Left kidney (tissue), 8 donors: ENCODE measurements at places on chromosomes 7 and 10. TPM values are rescaled to one million over a fixed set of nuclear protein-coding genes. Genes with fewer than 3 reads are reported as not detected.

Gene PPP2R2D
- polyA plus RNA-seq = 49.5 TPM

Gene ZNF727
- polyA plus RNA-seq = 0.32 TPM

Gene TMEM176B
- polyA plus RNA-seq = 78.4 TPM

Gene STK31
- polyA plus RNA-seq = 1.0 TPM

Gene STYXL1
- polyA plus RNA-seq = 47.5 TPM

Gene NME8
- not detected for polyA plus RNA-seq

Gene WASHC2A
- 91.0 TPM for polyA plus RNA-seq

Gene SPDYE5
- 7.3 TPM for polyA plus RNA-seq

Gene HOXA11
- polyA plus RNA-seq = 32.2 TPM

Gene HOXA7
- polyA plus RNA-seq = 22.7 TPM

DNA sequence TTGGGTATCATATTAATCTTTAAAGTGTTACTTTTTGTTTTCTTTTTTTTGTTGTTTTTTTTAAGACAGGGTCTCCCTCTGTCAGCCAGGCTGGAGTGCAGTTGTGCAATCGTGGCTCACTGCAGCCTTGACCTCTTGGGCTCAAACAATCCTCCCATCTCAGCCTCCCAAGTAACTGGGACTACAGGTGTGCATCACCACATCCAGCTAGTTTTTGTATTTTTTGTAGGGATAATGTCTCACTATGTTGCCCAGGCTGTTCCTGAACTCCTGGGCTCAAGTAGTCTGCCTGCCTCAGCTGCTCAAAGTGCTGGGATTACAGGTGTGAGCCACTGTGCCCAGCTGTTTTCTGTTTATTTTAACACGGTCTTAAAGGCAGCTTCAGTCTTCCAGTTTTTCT is 23.3 kb downstream of the KMT2E start:
- no peak for DNase-seq

DNA sequence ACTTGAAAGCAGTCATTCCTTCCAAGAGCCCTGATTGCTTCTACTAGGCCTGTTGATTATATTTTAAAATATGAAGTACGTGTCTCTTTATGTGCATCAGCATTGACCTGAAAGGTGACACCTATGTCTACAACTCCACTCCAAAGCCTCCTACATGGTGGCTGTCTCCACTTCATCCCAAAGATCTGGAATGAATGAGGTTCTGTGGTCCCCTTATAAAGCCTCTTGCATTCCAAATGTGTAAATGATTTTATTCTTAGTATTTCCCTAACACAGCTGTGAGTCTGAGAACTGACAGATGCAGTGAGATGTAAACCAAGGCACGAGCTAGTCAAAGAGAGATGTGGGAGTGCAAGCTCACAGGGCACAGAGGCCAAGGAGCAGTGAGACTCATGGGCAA is 176.0 kb upstream of the SVIL start:
- DNase-seq = no peak

DNA sequence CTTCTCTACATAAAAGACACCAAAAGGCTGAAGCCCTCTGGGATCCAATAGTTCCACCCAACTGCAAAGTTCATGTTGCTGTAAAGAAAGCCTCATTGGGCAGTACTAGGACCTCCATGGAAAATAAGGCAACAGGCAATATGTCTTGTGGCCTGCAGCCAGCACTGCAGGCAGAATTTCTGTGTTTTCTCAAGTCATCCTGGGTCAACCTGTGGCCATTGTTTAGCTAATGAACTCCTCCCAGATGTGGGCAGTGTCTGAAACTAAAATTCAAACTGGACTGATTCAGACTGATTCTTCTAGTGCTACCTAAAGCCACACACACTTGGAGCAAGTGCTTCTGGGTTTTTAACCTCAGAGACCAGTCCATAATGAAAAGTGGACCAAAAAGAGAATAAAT is 141.5 kb downstream of the PPP1R17 start:
- DNase-seq = no peak

DNA sequence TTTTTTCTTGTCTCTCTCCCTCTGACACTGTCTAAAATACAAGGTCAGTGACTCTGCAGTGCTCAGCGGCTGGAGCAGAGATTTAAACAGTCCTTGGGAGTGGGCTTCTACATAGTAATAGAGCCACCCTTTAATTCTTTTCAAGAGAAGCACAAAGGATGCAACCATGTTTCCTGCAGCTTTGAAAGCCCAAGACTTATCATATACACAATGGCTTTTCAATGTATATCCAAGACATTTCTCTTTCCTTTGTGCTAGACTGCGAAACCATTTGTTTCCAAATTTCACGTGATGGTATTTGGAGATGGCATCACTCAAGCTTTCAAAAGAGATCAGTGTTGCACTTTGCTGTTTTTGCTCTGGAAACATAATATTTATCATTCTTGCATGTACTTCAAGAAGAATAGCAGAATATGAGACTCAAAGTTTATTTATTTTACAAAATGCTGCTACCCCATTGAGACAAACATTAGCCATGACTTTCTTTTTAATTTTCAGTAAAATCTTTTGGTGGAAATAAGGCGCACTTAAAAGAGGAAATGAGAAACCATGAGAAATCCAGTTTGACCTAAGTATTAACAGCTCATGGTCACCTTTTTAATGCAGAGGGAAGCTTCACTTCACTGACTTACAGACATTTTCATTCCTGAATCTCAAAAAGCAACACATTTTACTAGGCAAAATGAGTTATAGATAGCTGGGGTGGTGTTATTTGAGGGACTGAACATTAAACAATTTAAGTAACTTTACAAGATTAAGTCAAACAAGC is 76.6 kb downstream of the SEMA3C start:
- no peak for DNase-seq

GRCh38 chr7:32047075-32047474 is 23.1 kb downstream of the PDE1C start:
- no peak for DNase-seq

DNA sequence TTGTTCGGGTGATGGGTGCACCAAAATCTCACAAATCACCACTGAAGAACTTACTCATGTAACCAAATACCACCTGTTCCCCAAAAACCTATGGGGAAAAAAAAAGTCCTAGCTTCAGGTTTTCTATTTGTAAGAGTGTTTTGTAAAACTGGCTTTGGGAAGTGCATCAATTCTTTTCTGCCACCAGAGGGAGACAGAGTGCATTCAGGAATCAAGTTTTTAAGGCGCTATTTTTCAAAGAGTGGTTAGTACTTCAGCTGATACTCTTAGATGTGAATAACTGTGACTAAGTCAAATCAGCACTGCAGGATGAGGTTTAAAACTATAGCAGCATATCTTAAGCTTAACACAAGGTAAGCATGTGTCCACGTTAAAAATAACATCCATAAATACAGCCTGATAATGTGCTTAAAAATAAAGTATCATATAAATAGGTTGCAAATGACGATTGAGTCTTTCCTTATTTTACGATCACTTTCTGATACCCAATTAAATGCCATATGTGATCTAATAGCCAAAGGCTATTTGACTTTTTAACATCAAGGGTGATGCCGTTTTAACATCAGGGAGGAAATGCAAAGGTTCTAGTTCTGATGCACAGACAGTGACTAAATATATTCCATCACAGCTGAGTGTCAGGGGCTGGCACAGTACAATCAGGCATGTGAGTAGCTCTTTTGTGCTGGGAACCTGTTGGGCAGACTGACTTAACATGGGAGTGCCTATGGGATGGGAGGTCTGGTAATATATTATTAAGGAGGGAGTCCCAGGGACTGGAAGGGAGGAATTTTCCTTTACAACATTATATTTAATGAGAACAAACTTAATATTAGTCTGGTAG is 10.6 kb upstream of the LYZL2 start:
- DNase-seq = peak; percentile 69

GRCh38 chr10:122176232-122177213 is 94.6 kb upstream of the BTBD16 start:
- DNase-seq = no peak

GRCh38 chr10:116469437-116469836 is 41.8 kb downstream of the PNLIPRP3 start:
- DNase-seq = no peak

GRCh38 chr10:43212043-43212721 is 54.7 kb downstream of the RASGEF1A start:
- no peak for DNase-seq

DNA sequence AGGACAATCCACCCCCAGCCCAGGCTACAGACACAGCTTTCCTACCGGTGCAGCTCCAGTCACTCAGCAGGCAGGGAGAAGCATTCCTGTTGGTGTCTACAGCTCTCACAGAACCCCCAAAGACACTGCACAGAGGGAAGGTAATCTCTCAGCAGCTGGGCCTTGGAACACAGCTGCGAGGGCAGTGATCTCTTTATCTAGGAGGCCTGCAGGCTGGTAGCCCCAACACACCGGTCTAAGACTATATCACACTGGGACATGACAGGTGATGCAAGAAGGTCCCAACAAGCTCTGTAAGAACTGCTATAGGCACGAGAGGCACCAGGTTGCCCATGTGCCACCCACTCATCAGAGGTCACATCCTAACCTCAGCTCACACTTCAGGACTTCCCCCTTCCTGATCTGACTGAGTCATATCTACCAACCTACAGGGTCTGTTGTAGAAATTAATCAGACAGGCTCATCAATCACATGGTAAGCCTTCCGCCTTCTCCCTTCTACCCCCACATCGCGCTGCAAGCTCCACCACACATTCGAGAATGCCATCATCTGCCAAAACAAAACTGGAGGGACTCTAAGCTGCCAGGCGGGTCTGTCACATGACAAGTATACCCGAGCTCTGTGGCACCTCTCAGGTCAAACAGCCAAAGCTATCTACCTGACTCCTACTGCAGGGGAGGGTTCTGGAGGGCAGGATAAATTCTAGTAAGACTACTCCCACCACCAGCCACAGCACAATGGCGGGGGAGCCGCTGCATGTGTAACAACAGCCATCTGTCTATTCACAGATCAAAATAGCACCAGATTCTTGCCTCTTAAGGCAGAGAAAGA is 26.1 kb downstream of the FAM53B start:
- DNase-seq = peak; percentile 76

DNA sequence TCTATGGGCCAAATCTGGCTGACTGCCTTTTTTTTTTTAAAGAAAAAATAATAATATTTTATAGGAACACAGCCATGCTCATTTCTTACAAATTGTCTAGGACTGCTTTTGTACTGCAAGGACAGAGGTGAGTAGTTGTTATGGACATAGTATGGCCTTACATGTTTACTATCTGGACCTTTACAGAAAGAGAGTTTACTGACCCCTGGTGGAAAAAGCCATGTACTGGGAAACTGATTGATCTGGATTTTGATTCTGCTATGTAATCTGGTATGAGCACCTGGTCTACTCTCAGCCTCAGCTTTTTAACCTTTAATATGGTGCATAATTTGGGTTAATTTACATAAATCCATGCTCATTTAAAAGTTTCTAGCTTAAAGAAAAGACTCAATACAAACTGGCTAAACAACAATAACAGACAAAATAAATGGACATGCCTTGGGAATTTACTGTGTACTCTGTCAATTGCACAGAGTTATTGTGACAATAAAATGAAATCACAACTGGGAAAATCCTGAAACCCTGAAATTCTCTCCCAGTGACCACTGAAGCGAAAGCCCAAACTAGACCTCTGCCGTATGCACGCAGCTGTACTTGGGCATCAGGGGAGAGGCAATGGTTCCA is 260.7 kb downstream of the BMPER start:
- no peak for DNase-seq

DNA sequence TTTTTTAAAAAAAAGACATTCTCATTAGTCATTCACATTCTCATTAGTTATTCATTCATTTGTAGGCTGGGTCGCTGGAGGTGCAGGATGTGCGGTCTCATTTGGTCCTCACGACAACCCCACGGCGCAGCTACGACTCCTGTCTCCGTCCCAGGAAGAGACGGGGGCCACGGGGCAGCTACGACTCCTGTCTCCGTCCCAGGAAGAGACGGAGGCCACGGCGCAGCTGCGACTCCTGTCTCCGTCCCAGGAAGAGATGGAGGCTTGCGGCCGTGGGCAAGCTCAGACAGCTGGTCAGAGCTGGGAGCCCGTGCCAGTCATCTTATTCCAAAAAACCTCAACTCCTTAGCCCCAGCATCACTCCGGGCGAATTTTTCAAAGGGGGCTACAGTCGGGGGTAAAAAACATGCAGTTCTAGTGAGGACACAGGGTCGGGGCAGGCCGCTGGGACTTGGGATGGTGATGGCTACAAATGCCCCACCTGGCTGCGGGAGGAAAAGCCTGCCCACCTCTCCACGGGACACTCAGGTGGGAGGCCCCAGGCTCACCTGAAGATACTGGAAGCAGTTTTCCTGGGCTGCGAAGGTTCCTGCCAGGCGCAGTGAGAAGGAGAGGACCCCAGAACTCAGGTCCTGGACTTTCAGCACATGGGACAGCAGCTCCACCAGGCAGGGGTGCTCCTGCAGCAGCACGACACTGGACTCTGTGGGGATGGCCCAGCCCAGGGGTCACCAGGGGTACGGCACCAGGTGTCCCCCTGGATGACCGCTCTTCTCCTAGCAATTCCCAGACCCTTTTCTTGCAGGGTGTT is 8.3 kb downstream of the BRAT1 start:
- DNase-seq = no peak

GRCh38 chr7:98630770-98631169 is 13.7 kb downstream of the NPTX2 start:
- DNase-seq = no peak

DNA sequence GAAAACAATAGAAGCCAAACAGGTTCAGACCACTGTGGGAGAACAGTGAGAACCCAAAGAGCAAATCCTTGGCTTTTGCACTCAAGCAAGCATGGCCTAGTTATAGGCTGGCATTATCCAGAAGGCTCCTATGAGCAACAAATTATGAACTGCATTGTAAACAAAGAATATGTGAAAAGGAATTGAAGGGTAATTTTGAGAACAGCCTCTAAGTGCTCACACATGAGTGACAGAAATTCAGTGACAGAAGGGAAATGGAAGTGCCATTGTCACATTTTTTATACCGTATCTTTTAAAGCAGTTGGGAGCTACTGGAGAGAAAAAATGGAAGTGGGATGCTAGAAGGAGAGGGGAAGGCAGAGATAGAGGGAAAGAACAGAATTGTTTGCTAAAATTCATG is 114.2 kb downstream of the MACC1 start:
- no peak for DNase-seq
